Activated CD4-positive, CD25-positive, alpha-beta regulatory T cell (primary cell): ENCODE measurements at places on chromosomes 4 and X.

GRCh38 chr4:99735822-99736221 lies 78.2 kb upstream of the C4orf54 start:
- no peak for DNase-seq

- DNase-seq: peak; percentile 55
Observed at GRCh38 chrX:110412971-110413726, 54.5 kb downstream of the RTL9 start.

- no peak for DNase-seq
Observed at GRCh38 chr4:153546280-153546679, 80.1 kb downstream of the TMEM131L start.

- DNase-seq: no peak
Observed at GRCh38 chr4:122053186-122053585, 98.9 kb upstream of the BLTP1 start.

DNA sequence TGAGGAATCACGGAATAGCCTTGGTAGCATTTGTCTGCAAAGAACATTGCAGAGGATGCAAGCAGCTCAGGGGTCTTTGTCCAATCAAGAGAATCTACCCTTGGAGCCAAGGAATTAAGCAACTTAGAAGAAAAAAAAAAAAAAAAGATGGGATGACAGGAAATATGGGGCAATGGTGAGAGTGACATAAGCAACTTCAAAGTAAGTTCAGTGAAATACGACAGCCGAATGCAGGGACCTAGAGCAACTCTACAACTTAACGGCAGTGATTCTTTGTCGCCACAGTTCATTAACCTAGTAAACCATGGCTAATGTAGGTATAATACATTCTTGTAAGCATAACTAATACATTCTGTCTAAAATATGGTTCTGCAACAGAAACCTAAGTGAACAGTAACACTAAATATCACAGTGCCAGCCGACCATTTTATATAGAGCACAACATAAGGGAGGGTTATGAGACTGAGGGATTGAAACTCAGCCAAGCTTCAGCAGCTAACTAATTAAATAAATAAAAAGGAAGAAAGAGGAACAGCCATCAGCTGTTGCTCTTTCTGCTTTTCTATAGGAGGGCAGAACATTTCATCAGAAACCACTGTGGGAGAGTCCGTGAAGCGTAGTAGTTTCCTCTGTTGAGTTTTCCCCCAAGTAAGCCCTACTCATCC lies 74.7 kb downstream of the PPARGC1A start:
- DNase-seq: no peak

DNA sequence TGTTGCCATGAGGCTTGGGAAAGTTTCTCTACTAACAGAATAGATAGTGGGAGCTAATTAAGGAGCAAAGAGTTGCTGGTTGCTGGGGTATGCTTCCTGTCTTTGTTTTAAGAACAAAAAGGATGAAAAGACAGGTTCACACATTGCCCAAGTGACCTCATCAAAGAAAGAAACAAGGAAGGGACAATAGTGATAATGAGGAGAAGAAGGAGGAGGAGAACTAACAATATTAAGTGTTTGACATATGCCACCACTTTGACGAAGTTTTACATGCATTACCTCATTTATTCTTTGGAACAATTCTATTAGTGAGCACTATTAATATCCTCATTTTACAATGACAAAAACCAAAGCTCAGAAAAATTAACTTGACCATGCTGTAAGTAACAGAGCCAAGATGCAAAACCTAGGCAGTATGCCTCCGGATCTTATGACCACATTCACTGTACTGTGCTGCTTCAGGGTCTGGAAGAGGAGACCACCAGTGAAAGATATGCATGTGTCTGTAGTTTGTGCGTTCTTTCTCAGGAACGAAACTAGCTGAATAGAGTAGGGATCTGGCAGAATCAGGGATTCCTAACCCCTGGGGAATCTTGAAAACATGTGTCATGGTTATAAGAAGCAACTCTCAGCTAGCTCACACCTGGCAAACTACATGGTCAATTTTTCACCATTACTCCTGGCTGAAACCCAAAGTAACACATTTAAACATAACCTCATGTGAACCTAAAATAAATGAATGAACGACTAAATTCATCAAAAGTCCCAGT lies 83.8 kb downstream of the MOSPD2 start:
- DNase-seq: no peak

DNA sequence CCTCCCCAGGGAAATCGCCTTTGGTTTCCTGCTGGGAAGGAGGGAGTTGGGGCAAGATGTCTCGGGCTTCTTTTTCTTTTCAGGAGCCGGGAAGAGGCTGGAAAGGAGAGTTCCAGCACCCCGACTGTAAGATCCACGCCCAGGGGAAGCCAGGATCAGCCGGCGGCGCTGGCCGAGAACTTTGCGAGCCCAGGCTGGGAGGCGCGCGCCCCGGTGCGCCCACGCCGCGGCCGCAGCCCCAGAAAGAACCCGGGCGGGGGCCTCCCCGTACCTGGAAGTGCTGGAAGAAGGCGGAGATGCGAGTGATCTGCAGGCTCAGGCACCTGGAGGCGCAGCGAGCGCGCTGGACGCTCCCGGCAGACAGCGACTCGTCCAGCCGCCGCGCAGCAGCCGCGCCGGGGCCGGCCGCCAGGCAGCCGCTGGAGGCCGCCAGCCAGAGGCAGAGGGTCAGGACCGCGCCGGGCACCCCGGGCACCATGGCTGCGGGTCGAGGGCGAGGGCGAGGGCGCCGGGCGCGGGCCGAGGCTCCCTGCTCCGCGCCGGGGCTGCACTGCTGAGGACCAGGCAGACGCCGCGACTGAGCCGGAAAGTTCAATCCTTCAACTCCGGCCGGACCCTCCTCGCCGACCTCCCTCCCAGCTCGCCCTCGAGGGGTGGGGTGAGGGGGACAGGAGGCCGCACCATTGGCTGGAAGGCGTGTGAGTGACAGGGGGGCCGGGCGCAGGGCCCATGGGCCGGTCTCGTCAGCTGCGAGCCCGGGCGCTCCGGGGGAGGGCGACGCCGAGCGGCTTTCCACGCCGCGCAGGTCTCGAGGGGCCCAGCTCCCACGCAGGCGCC lies at the start of gene ANOS1:
Gene ANOS1, minus strand, starts transcription at position 579 of the 837 bp plus-strand sequence. Its CDS starts 101 bp downstream, at position 478.
- DNase-seq: no peak

- no peak for DNase-seq
Observed at GRCh38 chrX:2220829-2221567, 279.8 kb downstream of the DHRSX start.

DNA sequence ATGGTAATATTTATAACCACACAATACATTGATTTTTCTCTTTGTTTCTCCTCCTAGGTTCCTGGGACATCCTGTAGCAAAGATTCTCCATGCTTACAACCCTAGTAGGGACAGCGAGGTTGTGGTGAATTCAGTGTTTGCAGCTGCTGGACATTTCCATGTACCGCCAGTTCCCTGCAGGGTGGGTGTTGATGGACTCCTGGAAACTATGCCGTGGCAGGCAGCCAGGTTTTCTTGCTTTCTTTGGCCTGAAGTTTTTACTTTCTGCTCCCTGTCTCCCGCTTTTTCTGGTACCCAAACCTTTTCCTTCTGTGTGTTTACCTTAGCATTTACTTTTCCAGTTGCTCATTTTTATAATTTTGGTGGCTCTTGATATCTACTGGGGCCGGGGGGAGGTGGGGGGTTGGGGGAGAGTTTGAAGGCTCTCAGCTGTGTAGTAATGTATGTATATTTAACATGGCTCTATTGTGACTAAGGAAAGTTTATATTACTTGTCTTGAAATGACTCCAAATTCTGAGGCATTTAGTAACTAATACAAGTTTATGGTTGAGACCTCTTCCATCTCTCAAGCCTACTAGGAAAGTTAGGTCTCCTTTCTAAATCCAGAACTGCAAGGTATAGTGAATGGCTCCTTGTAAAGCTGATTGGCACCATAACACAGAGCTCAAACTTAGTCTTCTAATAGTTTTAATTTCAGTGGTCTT lies 89.7 kb downstream of the TMEM131L start:
- DNase-seq: no peak

GRCh38 chr4:125322366-125322730 lies 7.6 kb downstream of the FAT4 start:
- no peak for DNase-seq

DNA sequence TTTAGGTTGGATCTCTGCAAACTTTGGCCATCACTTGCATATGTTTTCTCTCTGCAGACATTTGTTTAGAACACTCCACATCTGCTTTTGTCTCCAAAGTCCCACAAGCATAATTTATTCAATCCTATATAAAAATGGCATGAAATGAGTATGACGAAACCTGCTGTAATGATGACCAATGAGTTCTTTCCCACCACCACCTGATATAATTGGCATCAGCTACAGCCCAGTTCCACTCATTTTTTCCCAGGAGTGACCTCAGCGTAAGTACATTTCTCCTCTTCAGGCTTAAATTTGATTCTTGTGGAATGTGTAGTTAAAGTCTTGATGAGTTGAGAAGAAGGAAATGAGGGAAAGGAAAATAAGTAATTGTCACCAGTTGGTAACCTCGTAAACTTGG lies 205.1 kb downstream of the AWAT2 start:
- DNase-seq: no peak

- no peak for DNase-seq
Observed at GRCh38 chr4:179695175-179695574, 2252.9 kb upstream of the AGA start.

GRCh38 chrX:20500949-20501348 lies 234.2 kb upstream of the RPS6KA3 start:
- DNase-seq: no peak

DNA sequence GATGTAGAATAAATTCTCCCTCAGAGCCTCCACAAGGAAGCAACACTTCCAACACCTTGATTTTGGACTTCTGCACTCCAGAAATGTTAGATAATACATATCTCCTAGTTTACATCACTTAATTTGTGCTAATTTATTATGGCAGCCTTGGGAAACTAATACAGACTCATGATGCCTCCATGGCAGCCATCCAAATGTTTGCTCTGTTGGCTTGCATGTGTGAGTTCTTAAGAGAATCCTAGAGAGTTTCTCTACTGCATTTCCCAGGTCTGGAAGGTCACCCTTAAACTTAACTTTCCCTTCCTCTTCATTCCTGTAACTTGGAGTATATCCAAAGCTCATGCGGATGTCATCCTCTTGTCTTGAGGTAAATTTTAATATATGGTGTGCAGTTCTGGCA lies 956.1 kb downstream of the ADGRL3 start:
- no peak for DNase-seq

- DNase-seq: no peak
Observed at GRCh38 chr4:70359115-70359661, 1.4 kb upstream of the SMR3A start.

- no peak for DNase-seq
Observed at GRCh38 chrX:13868591-13868990, 51.7 kb upstream of the GPM6B start.
